Caco-2 (cell line): ENCODE measurements at places on chromosomes 2 and 18. TPM values are rescaled to one million over a fixed set of nuclear protein-coding genes. Genes with fewer than 3 reads are reported as not detected.

DNA sequence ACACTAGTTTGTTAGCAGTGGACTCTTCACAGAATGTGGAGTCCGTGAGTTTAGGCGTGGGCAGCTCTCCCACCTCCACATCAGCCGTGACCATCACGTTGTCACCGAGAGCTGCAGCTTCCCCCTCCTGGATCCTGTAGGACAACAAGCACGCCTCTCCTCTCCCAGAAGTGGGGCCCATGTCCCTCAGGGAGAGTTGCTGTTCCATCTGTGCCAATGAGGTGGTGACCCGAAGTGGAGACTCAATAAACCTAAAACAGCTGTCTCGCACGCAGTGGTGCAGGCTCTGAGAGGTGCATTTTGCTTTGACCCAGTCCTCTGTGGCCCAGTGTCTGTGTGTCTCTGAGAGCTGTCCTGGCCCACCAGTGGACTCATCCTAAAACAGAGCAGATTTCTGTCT, 456.5 kb upstream of the SOX11 start:
- DNase-seq: no peak

- DNase-seq: no peak
Observed at GRCh38 chr2:14306268-14306861, 326.2 kb upstream of the LRATD1 start.

GRCh38 chr2:186907897-186908296, 58.9 kb upstream of the ZSWIM2 start:
- no peak for DNase-seq

GRCh38 chr2:200913654-200914053, 24.5 kb downstream of the NIF3L1 start:
- no peak for DNase-seq

The SERTAD2 gene
- 25.1 and 25.8 TPM in 2 replicates for total RNA-seq

The IL36B gene
- not detected in 2 replicates for total RNA-seq

The EML6 gene
- total RNA-seq: 5.2 and 9.7 TPM in 2 replicates

The CRYBA2 gene
- 0.59 TPM in 1 of 2 replicates, not detected in the other for total RNA-seq

The VSNL1 gene
- 0.43 and 0.60 TPM in 2 replicates for total RNA-seq
